Astrocyte of the spinal cord (primary cell): ENCODE measurements at places on chromosomes 11 and 22.
A peak's percentile ranks its signal among the peaks of the same experiment; 100 is the strongest.

GRCh38 chr11:2202071-2202899, 30.7 kb upstream of the TH start:
- no peak for DNase-seq

DNA sequence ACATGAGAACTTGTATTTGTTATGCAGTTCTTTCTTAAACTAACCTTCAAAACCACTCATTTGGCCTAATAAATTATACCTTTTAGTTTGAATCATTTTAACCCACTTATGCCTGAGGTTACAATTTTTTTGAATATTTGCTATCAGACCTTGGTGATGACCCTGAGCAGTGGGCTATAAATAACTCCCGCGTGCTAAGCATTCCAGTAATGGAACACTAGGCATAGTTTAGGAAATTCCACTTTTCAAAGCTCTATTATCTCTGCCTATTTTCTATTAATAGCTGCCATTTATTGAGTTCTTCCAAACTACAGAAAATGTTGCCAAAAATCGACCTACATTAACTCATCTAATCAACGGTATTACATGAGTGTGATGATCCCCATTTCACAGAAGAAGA, 993.4 kb upstream of the FAT3 start:
- no peak for DNase-seq

DNA sequence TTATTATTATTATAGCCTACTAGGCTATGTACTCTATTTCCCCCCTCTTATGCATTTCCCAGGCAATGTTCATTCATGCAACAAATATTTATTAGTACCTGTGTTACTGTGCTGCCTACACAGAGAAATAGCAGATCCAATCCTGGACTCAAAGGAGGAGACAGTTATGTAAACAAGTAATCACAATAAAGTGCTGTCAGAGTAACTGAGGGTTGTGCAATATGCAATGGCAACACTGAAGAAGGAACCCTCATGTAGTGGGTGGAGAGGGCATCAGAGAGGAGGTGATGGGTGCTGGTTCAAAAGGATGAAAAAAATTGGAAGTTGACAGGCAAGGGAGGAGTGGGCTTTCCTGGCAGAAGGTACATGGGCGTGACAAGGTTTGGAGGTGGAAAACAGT, 886 bp upstream of the P4HA3 start:
- DNase-seq = no peak

GRCh38 chr22:50117168-50117762, 27.5 kb downstream of the MOV10L1 start:
- no peak for DNase-seq

DNA sequence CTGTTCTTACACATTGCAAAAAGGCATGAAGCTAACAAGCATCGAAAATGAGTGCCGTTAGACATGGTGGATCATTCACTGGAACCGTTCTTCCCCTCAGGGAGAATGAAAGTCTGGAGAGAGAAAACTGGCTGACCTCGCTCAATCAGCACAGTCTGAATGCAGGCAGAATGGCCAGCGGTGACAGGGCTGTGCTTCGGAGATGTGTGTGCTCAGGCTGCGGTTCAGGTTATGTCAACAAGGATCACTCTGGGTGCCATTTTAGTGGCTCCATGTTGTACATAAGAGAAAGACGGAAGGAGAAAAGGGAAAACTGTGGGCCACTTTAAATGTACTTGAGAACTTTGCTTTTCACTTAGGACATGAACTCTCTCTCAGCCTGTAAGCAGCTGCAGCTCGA, 749.8 kb upstream of the ARHGAP42 start:
- DNase-seq = no peak

GRCh38 chr22:24593836-24594568, 1.1 kb upstream of the LRRC75B start:
- no peak for DNase-seq

DNA sequence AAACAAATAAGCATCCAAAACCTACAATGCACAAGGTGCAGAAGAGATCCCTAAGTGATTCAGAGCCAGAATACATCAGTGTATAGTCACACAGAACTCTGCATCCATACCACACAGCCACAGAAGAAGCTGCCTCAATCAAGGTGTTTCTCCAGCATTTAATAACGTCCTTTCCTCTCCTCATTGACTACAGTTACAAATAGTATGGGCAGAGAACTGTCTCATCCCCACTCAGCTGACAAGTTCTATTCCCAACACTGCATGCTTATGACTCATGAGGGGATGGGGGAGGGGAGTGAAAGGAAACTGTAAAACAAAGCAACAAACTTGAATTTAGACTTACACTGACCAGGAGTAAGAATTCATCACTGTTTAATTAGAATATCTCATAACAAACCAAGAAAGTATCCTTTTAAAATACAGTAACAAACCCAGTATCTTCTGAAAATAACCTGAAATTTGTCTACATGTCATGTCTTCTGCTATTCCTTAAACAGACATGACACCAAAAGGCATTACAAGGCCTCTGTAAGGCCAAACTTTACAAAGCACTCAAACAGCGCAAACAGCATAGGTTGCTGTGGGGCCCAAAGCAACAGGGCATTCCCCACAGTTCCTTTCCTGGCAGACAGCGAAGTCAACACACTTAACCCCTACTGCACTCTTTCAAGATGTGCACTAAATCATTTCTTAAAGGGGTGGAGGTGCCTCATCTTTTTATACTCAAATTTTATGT, 29.3 kb downstream of the CELF1 start:
- peak; percentile 87 for DNase-seq

- no peak for DNase-seq
Measured at GRCh38 chr22:25169278-25170031, 30.2 kb upstream of the CRYBB3 start.

GRCh38 chr11:10982704-10983510, 125.1 kb upstream of the ZBED5 start:
- no peak for DNase-seq

- no peak for DNase-seq
Measured at GRCh38 chr11:5232821-5233220, 1.5 kb downstream of the HBD start.

- no peak for DNase-seq
Measured at GRCh38 chr22:48276994-48277867, 1514.8 kb downstream of the TBC1D22A start.

- DNase-seq = peak; percentile 45
Measured at GRCh38 chr22:35883031-35883620, 145.5 kb downstream of the RBFOX2 start.

- no peak for DNase-seq
Measured at GRCh38 chr11:122112470-122113365, 3.3 kb downstream of the BLID start.

GRCh38 chr11:120424970-120425332, 86.6 kb upstream of the GRIK4 start:
- no peak for DNase-seq

DNA sequence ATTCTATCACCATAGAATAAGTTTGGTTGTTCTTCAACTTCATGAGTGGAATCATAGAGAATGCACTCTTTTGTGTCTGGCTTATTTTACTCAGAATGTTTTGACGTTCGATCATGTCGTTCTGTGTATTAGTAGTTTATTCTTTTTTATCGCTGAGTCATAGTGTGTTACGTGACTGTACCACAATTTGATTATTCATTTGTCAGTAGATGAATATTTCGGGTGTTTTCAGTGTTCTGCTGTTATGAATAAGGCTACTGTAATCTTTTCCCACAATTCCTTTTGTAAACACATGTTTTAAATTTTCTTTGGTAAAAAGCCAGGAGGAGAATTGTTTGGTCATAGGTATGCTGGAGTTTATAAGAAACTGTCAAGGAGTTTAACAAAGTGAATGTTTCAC, 279.9 kb upstream of the B3GAT1 start:
- DNase-seq = no peak

DNA sequence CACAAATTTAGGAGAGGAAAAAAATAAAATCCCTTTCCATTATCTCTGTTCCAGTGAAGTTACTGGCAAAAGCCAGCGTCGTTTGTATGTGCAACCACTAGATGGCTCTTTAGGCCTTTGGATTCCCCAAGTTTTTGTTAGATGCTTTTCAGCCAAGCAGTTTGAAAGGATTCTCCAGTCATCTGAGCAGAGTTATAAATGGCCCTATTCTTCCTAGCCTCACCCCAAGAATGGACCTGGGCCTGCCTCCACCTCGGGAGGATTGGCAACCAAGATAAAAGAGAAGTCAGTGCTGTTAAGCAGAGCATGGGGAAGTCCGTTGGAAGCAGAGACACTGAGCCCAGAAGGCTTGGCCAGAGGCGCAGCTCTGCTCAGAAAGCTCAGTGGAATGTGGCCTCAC, 15.4 kb downstream of the FAM181B start:
- peak; percentile 56 for DNase-seq

DNA sequence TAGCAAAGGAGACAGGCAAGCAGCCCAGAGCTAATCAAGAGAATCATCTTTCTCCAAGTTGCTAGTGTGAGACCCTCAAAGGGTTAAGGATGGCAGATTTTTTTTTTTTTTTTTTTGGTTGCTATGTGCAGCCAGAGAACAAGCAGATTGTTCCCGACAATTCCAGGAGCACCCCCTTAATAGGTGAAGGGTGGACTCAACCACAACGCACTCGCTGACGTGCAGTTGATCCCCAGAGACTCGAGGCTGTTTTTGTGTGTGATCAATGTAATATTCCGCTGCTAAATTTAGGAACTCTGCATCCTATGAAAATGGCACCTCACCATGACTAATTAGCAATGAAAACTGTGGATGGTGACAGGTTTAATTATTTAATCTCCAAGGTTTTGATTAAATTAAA, 789.0 kb downstream of the KCNA4 start:
- no peak for DNase-seq
